CMK (cell line): ENCODE measurements at places on chromosomes 5 and 9.

DNA sequence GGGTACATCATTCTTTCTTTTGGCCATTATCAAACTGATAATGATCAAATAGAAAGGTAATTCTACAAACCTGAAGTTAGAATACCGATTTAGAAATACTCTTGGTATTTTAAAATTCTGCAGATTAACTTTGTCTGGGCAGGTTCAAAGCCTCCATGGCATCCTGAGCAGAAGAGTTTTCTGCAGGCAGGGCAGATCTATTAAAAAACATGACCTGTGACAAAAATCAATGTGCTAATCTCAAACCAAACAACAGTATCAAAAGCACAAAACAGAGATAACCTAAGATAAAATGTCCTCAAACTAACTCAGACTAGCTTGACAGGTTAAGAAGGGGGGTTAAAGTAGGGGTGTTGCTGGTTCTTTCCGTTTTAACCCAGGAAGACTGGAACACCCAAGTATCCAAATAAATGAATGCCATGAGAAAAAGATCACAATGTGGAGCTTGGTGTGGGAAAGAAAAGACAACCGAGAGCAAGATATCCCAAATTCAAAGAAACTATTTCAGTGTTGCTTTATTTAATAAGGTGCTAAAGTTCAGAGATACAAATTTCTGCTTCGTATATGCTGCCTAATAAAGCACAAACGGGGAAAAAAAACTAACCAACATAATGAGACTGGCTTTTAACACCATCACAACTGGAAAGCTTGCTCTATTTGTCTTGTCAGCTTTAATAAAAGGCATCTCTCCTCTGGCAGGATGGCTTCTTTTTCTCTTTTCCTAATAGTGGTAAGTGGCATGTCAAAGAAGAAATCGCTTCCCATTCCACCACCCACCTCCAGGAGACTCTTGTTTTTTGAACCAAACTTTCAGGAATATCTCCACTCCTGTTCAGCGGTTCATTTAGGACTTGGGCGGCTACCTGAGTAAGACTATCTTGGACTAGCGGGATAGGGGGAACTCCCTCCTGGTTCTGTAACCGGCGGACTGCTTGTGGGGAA, 2.3 kb downstream of the EFNA5 start:
- no peak for DNase-seq

DNA sequence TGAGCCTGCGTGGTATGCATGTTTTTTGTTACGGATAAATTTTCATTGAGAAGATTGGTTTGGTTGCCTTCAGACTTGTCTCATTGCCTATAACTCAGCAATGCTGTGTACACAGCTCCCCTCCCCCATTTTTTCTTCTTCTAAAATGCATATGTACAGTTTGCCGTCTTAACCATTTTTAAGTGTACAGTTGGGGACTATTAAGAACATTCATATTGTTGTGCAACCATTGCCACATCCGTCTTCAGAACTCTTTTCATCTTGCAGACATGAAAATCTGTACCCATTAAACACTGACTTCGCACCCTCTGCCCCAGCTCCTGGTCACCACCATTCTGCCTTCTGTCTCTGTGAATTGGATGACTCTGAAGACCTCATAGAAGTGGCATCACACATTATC, 6.2 kb downstream of the EXOC3 start:
- no peak for DNase-seq

DNA sequence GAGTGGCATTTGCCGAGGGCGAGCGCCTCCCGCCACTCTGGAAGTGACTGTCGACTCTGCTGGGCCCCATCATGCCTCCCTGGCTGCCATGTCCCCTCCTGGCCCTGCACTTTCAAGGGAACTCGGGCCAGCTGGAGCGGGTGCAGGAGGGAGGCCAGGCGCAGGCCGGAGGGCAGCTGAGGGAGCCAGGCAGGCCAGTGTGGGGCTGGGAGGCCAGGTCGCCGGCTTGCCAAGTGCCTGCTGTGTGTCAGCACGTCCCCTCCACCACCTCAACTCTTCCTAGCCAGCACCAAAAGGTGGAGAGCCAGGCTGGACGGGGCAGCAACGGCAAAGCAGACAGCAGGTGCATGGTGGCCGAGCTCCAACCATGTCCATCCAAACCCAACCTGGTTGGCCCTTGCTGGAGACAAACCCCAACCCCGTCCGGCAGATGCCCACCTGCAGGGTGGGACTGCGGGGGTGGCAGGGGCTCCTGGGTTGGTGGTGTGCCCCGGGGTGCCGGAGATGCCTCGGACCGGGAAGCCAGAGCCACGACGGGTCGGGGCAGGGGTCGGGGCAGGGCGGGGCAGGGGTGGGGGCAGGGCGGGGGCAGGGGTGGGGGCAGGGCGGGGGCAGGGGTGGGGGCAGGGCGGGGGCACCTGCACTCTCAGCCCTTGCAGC, 36.5 kb upstream of the EGFL7 start:
- DNase-seq, result no peak

DNA sequence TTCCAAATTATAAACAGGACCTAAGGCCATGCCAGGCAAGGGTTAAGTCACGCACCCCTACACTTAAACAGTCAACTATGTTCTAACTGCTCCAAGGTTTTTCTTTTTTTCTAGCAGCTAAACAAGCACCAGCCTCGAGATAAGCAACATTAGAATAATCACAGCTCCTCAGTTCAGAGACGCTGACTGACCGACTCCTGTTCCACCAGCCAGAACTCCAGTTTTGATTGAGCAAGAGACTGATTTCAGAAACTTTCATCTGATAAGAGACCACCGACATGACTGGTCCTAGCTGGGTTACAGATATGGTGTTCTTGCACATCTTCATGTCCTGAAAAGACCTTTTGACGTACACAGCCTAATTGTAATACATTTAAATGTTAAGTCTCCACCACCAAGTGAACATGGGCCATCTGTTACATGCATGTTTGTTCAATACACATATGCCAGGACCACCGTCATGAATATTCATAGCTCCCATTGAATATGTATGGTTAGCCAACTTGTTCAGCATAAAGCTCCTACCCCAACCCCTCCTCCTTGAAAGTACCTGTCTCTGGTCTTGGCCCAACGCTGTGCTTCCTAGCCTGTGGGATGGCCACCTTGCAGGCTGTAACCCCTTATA, 23.7 kb upstream of the OTULINL start:
- DNase-seq, result no peak

DNA sequence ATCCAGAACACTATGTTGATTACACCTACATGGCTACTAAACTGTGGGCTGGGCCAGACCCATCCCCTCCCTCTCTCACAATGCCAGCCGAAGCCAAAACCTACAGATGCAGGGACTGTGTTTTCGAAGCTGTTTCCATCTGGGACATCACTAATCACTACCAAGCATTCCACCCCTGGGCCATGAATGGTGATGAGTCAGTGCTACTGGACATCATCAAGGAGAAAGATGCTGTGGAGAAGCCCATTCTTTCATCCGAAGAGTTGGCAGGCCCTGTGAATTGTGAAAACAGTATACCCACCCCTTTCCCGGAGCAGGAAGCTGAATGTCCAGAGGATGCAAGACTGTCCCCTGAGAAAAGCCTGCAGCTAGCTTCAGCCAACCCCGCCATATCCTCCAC, 65.0 kb downstream of the ZNF462 start:
- DNase-seq, result no peak

DNA sequence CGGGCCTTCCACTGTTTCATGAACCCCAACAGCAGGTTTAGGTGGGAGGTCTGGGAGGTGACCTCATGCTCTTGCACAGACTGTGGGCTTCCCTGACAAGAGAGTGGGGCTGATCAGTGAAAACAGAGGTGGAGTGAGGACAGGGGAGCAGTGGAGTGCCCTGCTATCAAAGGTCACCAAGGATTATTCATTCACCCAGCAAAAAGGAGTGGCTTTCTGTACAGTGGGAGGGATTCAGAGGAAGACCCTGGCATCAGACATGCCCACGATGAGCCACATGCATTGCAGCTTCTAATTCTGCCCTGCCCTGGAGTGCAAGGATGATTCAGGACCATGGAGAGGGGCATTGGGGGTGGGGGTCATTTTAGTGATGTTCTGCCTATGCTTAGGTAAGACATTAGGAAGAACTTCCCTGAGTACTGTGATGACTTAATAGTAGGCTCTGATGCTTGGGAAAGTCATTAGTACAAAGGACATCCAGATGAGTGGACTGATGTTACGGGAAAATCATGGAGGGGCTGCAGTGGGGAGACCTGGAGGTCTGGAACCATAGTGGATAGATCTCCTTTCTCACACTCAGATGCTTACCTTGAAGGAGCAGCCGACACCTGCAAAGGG, 12.8 kb downstream of the TRAF1 start:
- DNase-seq, result no peak

- peak; percentile 62 for DNase-seq
Measured at GRCh38 chr5:178357121-178357521, 124.5 kb upstream of the PHYKPL start.

- no peak for DNase-seq
Measured at GRCh38 chr5:59597690-59598546, 295.6 kb downstream of the PDE4D start.

DNA sequence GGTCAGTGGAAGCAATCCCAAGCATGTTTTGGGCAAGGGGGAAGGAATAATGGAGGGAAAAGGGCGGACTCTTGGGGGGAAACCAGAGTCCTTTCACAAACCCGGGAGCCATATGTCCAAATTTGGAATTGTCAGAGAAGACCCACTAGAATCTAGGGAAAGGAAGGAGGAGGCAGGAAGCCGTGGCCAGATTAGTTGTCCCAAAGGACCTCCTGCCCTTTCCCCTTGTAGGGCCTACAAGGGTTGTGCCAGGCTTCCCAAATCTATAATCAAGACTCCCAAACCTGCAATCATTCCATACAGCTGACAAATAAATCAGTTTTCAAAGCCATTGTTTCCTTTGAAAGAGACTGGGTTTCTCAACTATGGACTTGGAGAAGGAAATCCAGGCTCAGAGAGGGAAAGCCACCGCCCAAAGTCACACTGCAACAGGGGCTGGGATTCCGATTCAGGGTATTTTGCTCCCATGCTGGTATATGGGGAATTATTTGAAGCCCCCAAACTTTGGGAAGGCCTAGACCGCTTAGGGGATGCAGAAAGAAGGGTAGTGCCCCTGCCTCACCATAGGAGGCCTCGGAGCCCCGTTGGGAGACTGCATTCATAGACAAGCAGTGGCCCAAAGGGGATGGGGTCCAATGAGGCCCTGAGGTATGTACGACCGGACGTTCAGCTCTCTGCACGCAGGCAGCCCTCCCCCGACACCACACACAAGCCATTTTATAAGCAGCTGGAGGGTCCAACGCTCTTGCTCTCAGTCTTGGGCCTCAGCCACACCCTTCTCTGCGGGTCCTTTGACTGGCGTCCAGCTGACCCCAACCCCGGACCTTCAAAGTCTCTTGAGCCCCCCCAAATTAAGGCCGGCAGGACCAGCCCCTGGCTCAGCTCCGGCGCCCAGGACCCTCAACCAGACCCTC, 815 bp downstream of the ANXA6 start:
- no peak for DNase-seq

DNA sequence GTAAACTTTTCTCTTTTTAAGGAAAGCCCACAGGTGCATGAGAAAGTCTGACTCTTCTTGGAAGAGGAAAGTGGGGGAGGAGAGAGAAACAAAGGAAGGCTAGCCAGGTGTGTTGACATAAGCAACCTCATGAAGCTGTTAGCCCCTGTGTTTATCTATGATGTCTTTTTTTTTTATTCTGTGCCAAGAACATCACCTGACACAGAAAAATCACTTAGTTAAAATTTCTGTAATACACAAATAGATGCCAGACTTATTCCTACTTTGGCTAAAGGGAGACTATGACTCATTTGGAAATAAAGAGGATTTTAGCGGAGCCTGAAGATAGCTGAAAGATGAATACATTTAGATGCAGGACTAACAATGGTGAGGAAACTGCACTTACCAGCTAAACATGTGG, 58.3 kb downstream of the BAAT start:
- no peak for DNase-seq

DNA sequence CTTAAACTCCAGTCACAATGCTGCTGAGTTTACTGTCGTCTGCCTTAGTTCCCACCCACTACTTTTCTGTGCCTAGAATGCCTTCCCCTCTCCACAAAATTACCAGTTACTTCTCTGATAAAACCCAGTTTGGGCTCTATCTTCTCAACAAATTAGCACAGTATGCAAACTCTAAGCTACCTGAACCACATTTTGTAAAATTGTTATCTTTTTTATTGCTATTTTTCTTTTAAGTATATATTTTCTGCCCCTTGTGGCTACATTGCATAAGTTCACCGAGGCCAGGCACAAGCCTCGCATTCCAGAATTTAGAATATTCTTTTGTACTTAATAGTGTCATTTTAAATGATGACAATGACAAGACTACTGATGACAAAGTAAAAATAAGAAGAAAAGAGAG, 60.0 kb downstream of the POU5F2 start:
- DNase-seq, result no peak

DNA sequence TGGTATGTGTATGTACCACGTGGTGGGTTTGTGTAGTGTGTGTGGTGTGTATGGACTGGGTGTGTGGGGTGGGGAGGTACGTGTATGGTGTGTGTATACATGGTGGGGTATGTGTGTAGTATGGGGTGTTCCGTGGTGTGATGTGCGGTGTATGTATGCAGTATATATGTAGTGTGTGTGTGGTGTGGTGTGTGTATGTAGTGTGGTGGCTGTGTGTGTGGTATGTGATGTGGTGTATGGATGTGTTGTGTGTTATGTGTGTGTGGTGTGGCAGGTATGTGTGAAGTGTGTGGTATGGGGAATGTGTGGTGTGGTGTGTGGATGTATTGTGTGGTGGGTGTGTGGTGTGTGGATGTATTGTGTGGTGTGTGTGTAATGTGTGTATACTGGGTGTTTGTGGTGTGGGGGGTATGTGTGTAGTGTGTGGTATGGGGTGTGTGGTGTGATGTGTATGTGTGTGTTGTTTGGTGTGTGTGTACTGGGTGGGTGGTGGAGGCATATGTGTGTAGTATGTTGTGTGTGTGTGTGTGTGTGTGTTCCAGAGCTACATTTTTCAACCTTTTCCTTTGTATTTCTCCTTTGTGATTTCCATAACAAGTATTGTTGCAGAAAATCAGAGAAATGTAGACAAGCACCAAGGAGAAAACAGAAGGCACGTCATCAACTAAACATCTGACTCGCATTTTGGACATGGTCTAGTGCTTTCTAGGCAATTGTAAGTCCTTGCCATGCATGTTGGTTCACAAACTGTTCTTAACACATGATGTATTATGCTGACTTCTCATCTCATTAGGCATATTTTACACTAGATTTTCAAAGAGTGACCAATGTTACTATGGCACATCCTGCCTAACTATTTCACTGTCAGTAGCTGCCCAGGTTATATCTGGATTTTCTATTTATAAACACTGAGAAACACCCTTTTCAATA, 13.2 kb downstream of the SEMA4D start:
- DNase-seq, result no peak
